ENCODE measurements at places on chromosomes 5 and 9.

DNA sequence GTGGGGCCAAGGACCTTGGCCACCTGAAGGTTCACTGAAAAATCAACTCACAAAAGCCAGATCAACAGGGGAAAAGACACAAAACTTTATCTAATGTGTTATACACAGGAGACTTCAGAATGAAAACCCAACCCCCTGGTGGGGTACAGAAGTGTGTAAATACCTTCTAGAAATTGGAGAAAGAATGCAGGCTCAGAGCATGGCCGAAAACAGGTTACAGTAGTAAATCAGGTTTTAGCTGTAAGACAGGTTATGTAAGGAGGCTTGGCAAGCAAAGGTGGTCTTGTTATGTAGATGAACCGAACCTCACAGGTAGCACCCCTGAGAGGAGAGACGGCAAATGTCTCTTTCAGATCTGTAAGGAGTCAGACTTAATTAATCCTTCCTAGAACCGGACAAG, 10.0 kb downstream of the CEMIP2 start:
- DNase-seq: no peak

- DNase-seq: no peak
These were observed 473.3 kb upstream of the ZNF608 start for GRCh38 chr5:125219710-125220109.

DNA sequence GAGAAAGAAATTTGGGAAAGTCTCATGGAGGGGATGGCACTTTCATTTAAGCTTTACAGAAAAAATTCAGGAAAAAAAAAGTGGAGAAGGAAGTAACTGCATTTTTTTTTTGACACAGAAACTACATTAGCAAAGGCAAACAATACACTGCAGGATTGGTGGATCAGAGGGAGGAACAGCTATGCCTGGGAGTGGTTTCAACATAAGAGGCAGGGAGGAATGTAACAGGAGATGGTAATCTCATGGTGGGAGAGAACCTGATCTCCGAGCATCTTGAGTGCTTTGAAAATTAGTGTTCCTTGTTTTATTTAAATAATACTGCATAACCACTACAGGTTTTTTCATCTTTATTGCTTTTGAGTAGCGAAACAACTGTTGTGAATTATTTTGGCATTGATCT, 249.4 kb downstream of the FAM170A start:
- DNase-seq: no peak

DNA sequence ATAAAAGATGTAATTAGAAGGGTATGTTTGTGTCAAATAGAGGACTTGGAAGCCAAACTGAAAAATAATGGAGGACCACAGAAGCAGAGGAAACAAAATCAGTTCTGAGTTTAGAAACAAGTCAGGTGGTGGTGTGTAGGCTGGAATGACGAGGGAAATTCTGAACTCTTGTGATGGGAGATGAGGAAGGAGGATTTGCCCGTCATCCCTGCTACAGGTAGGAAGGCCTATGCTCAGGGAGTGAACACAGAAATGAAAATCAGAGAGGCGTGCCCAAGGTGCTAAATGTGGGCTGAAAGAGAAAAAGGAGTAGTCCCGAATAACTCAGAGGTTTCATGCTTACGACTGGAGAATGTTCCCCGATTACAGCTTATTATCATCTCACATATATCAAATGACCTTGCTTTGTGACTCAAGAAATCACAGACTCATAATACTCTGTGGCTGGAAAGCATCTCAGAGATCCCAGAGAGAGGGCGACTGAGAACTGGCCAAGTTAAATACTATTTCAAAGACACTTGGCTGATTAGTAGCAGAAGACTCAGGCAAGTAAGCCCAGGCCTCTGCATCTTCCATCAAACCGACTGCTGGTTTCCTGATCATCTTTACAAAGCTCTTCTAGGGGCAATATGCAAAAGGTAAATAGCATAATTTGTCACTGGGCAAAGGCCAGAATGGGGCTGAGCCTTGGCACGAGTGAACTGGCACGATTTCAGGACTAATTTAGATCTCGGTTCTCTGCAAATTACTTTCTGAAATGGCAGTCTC, 126.0 kb downstream of the SUSD1 start:
- DNase-seq: no peak

GRCh38 chr9:130417602-130418001, 27.2 kb upstream of the ASS1 start:
- DNase-seq: no peak

- no peak for DNase-seq
These were observed 76.9 kb upstream of the ZNF608 start for GRCh38 chr5:124823380-124823779.
